ENCODE measurements at places on chromosomes 6 and 20.

GRCh38 chr6:164744301-164744700 is 565.1 kb downstream of the C6orf118 start:
- no peak for DNase-seq

GRCh38 chr6:34207695-34208443 is 28.8 kb upstream of the HMGA1 start:
- no peak for DNase-seq

DNA sequence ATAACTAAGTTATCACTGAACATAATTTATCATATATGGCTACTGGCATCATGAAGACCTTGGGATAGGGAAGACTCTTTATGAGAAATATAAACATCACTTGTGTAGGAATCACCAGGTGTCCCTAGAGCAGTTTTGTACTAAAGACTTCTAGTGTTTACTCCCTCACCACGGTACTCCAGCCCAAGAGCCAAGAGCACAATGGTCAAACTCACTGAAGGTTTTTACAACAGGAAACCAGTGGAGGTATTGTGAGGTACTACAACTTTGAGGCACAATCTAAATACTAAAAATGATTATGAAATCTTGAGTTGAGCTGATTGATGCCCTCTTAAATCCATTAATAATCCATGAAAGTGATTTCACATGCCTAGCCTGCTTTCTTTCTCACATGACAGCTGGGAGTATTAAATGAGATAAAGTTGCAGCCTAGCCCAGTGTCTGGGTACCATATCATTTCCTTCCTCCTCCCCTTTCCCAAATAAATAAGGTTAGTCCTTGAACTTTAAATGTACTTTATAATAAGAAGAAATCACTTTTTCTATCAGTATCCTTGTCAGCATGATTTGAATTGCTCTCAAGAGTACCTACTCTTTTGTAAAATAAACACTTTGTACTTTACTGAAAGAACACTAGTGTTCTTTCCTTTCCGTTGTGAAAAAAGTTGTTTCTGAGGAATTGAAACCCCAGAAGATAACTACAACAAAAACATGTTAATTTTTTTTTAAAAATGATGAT is 26.5 kb downstream of the GLO1 start:
- no peak for DNase-seq

- DNase-seq = peak; percentile 45
These were observed 99.4 kb downstream of the BFSP1 start for GRCh38 chr20:17431621-17432364.

- DNase-seq = no peak
These were observed 50.0 kb downstream of the CDKAL1 start for GRCh38 chr6:20584100-20584731.

DNA sequence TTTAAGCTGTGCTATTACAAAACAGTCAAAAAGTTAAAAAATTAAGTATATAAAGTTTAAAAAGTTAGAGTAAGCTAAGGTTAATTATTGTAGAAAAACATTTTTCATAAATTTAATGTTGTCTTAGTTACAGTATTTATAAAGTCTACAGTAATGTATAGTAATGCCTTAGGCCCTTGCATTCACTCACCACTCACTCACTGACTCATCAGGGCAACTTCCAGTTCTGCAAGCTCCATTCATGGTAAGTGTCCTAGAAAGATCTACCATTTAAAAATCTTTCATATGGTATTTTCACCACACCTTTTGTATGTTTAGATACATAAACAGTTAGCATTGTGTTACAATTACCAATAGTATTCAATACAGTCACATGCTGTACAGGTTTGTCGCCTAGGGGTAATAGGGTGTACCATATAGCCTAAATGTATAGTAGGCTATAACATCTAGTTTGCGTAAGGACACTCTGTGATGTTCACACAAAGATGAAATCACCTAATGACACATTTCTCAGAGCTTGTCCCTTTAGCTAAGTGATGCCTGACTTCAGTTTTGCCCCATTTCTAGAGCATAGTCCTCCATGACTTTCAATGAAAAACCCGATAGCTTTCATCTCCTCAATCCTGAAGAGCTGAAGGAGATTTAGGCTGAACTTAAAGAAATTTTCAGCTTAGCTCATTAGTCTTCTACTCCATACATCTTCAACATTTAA is 14.9 kb upstream of the HLA-DRA start:
- DNase-seq = no peak

DNA sequence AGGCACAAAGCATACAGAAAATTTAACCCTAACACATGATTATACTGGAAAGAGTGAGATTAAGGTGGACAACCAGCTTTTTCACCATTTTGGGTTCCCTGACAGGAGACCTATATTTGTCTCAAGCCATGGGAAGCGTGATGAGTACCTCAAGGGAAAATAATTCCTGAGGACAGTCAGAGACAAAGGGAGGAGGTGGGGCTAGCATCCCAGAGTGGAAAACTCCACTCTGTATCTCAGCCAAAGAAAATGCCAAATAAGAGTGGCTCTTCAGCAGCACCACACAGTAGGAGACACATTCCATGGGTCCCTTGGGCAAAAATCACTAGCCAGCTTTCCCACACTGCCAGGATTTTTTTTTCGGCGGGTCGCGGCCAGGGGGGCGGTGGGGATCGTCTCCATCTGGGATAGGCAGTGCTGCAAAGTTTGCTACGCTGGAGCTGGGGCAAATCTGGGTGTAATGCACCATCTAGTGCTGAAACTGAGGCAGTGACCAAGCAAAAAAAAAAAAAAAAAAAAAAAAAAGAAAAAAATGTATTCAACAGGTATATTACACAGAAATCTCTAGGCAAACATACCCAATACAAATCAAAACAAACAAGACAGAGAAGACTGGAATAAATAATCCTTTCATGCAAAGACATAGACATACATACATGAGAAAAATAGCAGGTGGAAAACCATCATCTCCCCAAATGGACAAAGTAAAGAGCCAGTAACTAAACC is 77.3 kb upstream of the SLC35F1 start:
- DNase-seq = no peak

- DNase-seq = no peak
These were observed 304.6 kb downstream of the THBS2 start for GRCh38 chr6:168948990-168949531.

- DNase-seq = no peak
These were observed 70.9 kb downstream of the HFE start for GRCh38 chr6:26158076-26158580.

DNA sequence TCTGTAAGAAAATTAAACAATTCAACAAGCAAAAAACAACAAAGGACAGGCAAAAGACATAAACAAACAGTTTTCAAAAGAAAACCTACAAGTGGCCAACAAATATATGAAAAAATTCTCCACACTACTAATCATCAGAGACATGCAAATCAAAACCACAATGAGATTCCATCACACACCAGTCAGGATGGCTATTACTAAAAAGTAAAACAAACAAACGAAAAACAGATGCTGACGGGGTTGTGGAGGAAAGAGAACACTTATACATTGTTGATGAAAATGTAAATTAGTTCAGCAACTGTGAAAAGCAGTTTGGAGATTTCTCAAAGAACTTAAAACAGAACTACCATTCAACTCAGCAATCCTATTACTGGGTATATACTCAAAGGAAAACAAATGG is 537.6 kb downstream of the HDGFL1 start:
- no peak for DNase-seq

DNA sequence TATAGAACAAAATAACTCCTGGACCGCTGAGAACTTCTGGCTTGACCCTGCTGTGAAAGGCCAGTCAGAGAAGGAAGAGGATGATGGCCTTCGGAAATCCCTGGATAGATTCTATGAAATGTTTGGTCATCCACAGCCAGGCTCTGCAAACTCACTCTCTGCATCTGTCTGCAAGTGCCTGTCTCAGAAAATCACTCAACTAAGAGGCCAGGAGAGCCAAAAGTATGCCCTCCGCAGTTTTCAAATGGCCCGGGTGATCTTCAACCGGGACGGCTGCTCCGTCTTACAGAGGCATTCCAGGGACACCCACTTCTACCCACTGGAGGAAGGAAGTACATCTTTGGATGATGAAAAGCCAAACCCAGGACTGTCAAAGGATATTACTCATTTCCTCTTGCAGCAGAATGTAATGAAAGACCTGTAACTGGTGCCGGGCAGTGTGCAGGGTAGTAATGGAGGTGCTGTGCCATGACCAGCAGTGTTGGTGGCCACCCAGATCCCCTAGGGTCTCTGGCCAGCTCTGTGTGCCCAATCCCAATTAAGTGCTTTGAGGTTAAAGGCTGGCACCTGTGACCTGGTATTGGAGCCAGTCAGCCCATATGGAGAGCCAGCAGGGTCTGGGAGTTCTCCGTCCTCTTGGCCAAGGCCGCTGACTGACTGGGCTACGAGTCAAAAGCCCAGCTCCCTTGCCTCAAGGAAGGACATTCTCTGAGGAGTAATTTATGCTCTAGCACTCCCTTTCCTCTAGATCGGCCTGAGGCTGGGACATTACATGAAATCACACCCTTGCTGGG is 87.1 kb downstream of the TRMT6 start:
- no peak for DNase-seq

- DNase-seq = no peak
These were observed 4.2 kb upstream of the RSPO3 start for GRCh38 chr6:127114214-127114760.

- no peak for DNase-seq
These were observed 15.0 kb downstream of the ACSS2 start for GRCh38 chr20:34891166-34892062.

- peak; percentile 45 for DNase-seq
These were observed 4.6 kb downstream of the OR2H2 start for GRCh38 chr6:29589423-29590048.

DNA sequence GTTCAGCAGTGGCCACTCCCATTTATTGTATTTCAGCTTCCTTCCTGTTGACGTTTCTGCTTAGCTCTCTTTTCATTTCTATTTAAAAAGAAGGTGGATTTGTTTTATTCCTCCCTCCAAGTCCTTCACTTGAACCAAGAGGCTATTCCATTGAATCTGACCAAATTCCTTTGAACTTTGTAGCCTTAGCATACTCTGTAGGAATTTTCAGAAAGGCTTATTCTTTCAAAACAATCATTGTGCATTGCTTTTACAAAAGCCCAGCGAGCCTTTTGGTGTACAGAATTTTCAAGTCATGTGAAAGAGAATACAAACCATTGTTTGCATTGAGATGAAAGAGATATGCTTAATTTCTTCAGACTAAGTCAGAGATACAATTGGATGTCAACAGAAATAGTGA is 151.0 kb upstream of the INSM1 start:
- DNase-seq = no peak

DNA sequence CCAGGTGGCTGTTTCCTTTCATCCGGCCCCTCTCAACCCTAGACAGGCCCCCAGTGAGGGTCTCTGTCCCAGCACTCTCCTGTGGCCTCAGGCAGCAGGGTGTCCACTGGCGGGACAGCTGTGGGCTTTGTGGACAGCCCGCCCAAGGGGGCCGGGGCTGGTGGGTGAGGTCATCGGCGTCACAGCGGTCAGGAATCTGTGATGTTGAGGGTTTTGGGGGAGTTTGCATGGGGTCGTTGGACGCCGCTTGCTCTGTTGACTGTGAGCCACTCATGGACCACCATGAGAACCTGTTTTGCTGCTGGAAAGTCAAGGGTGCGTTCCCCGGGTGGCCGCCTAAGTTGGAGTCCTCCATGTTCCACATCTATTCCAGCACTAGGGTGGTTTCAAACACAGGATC is 146.4 kb downstream of the DTNBP1 start:
- no peak for DNase-seq

- DNase-seq = peak; percentile 9
These were observed 46.4 kb downstream of the IMPG1 start for GRCh38 chr6:76026101-76026500.

DNA sequence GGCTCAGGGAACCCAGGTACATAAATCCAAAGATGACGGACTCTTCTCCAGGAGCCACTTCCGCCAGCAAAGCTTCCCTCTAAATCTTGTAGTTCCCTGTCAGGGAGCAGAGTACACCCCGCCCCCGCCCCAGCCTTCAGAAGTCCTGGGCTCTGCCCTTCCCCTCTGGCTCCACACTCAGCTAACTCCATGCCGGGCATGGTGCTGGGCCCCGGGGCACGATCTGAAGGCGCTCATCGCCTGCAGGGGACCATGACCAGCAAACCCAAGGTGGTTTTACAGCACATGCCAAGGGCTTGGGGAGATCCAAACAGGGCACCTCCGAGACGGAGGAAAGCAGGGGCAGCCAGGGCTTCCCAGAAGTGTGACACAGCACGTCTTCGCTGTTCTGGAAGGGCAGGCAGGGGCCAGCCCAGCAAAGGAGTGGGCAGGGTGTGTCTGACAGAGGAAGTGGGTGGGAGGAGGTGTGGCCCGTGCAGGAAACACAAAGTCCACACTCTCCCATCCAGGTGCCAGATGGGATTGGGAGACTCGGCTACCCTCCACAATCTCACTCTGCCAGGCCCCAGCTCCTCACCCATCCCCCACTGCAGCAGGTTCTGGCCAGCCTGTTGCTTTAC is 41.6 kb upstream of the SLC22A2 start:
- DNase-seq = no peak

All from iPS DF 6.9 (cell line).